RPMI7951 (cell line): ENCODE measurements at places on chromosomes 4 and X. TPM values are rescaled to one million over a fixed set of nuclear protein-coding genes. Genes with fewer than 3 reads are reported as not detected.

DNA sequence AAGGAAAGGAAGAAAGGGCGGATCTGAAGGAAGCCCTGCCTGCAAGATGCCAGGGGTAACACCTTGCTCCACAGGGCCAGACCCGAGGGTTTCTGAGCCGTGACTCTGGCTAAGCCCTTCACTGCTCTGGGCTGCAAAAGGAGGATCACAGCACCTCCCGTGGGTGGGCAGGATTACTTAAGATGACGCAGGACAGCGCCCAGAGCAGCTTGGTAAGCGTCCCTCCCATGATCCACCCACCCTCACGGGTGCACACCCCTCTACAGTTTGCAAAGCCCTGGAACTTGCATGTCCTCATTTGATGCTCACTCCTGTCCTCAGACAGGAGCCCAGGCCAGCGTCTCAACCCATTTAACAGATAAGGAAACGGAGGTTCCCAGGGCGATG, 64.9 kb downstream of the CRMP1 start:
- DNase-seq = no peak

DNA sequence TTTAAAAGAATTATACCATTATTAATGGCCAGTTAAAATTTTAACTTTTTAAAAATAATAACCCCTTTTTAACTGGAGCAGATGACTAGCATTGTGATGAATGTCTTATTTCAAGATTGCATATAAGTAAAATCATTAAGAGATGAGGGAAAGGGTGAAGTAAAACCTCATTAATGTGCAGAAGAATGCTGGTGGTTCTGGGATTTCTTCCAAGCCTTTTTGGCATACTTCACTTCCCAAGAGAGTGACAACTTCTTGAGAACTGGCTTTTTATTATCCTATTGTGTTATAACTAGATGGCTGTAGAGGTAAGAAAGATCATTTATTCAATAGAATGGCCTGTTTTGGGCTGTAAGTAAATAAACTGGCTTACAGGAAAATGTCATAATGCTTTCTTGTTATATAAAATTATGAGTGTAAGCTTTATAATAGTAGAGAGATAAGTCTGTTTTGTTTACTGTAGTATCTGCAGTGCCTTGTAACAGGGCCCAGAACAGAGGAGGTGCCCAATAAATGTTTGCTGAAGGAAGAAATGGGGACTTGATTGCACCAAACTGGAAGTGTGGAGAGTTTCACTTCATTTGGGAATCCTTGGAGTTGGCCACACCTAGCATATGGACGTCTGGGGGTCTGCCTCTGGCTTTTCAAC, 242.9 kb upstream of the PITX2 start:
- DNase-seq = no peak

GRCh38 chrX:9396930-9397329, 67.9 kb upstream of the TBL1X start:
- DNase-seq = peak; percentile 89

DNA sequence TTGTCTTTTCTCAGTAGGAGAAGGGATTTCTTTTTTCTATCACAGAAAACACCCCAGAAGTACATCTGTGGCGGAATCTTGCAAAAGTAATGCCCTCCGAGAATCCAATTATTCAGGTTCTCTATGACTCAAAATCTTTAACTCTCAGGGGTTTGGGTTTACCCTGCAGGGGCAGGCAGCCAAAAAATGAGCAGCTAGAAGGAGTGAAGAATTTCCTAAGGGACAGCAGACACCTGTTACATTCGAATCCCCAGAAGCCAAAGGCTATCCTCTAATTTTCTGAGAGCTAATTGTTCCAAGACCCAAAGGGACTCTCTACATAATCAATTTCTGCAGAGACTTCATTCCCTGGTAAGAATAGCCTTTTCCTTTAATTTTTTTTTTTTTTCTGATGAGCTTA, 27.5 kb upstream of the CBR4 start:
- no peak for DNase-seq

DNA sequence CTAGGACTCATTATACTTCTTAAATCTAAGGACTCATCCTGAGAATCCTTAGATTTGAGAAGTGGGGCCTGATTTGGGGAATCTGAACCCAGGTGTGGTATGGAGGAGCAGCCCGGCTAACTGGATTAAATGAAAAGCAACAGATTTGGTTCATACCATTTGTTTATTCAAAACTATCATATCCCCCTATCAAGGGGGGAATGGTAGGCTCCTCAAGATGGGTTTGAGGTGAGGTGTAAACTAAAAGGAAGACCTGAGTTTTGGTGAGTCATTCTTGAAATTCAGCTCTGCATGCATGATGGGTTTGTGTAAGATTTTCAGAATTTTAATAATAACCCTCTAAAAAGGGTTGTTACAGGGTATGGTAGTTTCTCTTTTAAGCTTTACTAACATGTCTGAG, 53.4 kb downstream of the CASP6 start:
- DNase-seq = no peak

GRCh38 chrX:122269243-122269781, 914.8 kb upstream of the GRIA3 start:
- DNase-seq = no peak

DNA sequence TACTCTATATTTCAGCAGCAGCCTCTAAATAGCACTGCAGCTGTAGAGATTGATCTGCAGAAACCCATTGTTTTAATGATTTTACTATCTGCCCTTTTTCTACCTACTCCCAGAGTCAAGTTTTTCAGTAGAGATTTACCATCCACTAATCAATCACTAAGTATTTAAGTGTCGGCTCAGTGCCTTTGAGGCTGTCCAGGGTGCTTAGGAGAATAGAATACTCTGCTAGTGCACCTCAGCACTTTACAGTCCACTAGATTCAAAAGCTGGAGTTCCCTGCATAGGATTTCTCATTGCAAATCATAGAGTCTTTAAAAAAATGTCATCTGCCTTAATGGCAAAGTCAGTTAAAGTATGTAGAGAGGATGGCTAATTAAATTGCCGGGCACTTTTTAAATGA, 29.6 kb upstream of the ANAPC4 start:
- DNase-seq = no peak

GRCh38 chr4:76697129-76697803, 200.7 kb downstream of the SOWAHB start:
- no peak for DNase-seq

DNA sequence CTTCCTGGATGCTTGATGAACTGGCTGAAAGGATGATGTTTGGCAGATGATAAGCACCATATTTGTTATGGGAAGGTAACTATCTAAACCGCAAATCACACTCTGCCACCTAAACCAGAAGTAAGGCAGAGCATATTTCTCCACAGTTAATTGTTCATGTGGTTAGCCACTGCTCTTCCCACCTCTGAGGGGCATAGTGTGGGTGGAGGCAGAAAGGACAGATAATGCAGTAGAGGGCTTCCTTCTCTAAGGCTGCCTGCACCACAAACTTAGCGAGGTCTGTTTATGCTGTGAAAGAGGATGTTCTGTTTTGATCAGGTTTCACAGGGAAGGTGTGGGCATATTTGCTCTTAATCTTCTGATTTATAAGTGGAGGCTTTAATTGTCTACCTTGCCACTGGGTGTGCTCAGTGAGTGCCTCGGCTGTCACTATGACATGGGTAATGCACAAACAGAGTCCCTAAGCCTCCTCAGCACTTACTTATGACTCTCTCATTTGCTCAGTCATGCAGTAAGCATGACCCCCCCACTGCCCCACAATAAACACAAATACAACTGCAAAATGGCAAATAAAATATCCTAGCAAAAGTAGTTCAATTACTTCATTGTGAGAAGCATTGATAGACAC, 401.0 kb downstream of the TMA16 start:
- DNase-seq = no peak

GRCh38 chr4:103664436-103665075, 55.2 kb downstream of the TACR3 start:
- DNase-seq = no peak

DNA sequence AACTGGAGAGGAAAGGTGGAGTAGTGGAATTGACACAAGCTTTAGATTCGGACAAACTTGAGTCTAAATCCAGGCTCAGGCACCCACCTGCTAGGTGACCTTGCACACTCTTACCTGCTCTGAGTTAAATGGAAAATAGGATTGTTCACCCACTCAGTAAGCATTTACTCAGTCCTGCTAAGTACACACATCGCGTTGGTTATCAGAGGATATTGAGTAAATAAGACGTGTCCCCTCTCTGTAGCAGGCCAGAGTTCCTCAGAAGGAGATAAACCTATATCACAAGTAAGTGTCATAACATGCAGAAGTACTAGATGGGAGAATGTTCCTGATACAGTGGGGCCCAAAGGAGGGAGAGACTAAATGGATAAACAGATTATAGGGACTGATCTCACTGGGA, 117.7 kb downstream of the SMIM20 start:
- DNase-seq = no peak

DNA sequence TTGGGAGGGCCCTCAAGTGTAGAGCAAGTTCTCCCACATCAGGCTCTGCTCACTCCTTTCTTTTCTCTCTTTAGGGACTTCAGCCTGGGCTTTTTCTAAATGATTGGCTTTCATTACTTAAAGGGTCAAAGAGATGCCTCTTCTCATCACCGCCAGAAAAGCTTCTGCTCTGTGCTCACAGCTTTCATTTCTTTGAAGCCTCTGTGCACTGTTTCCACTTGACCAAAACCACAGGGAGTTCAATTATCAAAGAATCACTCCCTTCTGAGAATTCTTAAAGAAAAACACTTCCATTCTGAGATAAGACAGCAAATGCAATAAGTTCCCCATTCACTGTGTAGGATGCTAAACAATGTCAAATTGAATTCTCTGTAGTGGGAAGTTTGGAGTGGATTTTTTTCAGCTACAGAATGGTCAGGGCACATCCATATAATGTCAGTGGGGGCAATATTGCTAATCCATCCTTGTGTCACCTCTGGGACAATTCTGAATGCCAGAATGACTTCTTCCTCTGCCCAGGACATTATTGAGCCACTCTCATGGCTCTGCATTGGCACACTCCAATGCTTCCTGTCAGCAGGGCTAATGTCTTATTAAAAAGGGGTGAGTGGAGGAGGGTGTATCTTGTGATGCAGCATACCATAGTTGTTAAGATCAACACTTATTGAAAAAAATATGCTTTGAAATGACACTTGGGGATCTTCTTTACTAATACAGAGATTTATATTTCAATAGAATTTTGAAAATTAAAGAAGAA, 217.6 kb downstream of the SNCA start:
- no peak for DNase-seq

DNA sequence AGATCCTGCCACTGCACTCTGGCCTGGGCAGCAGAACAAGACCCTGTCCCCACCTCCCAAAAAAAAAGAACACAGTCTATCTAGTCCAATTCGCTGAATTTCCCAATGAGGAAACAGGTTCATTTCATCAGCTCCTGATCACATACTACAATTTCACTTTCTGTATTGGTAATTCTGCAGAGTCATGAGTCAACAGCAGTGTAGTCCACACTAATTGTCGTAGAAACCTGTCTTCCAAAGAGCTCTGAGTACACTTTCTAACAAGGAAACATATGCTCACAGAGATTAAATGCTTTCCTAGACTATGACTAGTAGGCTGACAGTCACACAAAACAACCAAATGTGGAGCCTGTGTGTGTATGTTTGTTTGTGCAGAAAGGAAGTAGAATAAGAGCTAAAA, 91.9 kb downstream of the GPC4 start:
- DNase-seq = no peak

- no peak for DNase-seq
Measured at GRCh38 chrX:39016556-39016955, 215.3 kb downstream of the MID1IP1 start.

DNA sequence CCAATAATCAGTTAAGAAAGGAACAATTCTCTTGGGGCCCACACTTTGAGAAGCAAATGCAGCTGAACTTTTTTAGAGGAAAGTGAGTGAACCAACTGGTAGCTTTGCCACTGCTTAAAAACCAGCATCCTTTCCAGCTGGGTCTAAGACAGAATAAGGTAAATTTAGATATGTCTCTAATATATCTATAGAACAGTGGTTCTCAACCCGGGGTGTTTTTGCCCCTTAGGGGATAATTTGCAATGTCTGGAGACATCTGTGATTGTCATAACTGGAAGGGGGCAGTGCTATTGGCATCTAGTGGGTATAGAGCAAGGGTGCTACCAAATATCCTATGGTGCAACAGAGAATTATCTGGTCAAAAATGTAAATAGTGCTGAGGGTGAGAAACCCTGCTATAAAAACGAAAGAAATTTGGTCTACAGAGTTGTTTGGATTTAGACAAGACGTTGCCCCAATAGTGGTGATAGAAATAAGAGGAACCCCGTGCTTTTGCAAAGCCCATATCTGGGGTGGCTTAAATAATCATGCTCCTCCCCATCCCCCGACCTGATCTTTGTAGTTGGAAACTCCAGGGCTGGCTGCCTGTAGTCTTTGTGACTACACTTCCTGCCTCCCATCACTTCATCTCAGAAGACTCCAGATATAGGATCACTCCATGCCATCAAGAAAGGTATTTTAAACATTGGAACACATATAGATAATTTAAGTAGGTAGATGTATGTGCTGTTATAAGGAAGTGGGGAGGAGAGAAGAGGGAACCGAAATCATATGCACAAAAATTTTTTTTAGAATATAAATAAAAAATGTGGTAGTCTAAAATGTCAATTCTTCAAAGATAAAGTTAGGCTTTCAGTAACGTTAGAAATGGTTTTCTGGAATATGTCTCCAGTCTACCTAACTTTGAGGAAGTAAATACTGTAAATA, at the start of gene TLR7:
TSS of gene TLR7 (plus strand) at position 622 of the 927 bp plus-strand sequence. CDS start 507 bp downstream, outside the sequence.
- DNase-seq = no peak

GRCh38 chr4:109009909-109010308, 247.1 kb upstream of the ETNPPL start:
- DNase-seq = peak; percentile 6

DNA sequence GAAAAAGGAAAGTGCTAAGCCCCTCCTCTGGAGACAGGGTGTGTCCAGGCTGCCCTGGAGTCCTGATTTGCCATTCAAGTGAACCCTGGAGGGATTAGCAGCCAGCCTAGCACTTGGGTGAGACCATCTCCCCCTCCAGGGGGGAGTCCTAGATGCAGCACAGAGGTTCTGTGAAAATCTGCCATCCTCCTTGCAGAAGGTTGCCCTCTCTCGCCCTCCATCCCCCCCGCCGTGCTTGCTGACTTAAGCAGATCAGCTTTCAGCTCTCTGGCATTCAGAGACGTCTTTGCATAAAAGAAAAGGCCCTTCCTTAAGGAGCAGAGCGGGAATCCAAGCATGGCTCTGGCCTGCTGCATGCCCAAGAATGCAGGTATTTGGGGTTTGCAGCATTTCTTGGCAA, 102.1 kb upstream of the SCML1 start:
- DNase-seq = no peak

DNA sequence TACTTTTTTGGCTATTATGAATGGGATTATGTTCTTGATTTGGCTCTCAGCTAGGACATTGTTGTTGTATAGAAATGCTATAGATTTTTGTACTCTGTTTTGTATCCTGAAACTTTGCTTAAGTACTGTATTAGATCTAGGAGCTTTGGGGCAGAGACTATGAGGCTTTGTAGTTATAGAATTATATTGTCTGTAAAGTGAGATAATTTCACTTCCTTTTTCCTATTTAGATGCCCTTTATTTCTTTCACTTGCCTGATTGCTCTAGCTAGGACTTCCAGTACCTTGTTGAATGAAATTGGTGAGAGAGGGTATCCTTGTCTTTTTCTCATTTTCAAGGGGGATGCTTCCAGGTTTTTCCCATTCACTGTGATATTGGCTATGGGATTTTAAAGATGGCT, 28.1 kb downstream of the ADAM29 start:
- DNase-seq = no peak

- no peak for DNase-seq
Measured at GRCh38 chr4:66297703-66298102, 627.4 kb upstream of the EPHA5 start.

NEIL3 gene
- total RNA-seq = 17.3 and 19.2 TPM in 2 replicates

XAGE2 gene
- total RNA-seq = not detected in 2 replicates

ETDC gene
- total RNA-seq = not detected in 2 replicates

SHROOM3 gene
- 9.6 and 10.0 TPM in 2 replicates for total RNA-seq

CXCL3 gene
- total RNA-seq = 1.1 and 1.8 TPM in 2 replicates

STK26 gene
- total RNA-seq = 9.4 and 10.2 TPM in 2 replicates

RASGEF1B gene
- total RNA-seq = not detected in 2 replicates

SSX2 gene
- total RNA-seq = not detected in 2 replicates

PABPC1L2B gene
- total RNA-seq = not detected in 2 replicates
